AG08395 (cell line): ENCODE measurements at places on chromosomes 4 and X.

DNA sequence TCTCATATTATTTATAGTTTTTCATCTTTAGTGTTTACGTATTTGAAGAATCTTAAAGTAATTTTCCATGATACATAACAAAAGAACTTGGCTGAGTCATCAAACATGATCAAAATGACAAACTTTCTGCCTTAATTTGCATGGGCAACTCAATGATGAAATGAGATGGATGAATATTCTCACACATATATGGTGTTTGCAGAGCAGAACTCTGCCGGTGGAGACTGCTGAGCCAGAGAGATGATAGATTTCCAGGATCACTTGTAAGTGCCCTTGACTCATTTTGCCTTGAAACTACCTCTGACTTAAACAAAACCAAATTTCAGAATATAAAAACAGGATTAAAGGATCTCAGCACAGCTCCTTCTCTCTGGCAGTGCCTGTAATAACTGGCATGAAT lies 38.2 kb downstream of the TRPC3 start:
- no peak for DNase-seq

GRCh38 chrX:47643926-47644325 lies 6.4 kb downstream of the ELK1 start:
- DNase-seq = peak; percentile 34

DNA sequence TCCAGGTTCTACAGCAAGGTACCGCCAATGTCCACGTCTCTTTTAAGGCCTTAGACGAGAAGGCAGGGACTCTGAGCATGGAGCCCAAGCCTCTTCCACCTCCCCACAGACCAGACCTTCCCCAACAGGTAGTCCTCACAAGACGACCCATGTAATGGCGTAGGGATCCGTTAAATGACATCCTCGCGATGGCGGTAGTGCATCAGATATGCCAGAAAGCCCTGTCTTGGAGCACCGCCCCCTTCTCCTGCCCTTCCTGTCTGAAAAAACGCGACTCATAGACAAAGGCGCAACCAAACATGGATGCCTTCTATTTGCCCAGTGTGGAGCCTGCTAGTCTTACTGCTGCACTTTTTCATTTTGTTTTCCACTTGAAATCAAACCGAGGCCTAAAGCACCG lies 185.4 kb downstream of the OR13H1 start:
- peak; percentile 68 for DNase-seq

DNA sequence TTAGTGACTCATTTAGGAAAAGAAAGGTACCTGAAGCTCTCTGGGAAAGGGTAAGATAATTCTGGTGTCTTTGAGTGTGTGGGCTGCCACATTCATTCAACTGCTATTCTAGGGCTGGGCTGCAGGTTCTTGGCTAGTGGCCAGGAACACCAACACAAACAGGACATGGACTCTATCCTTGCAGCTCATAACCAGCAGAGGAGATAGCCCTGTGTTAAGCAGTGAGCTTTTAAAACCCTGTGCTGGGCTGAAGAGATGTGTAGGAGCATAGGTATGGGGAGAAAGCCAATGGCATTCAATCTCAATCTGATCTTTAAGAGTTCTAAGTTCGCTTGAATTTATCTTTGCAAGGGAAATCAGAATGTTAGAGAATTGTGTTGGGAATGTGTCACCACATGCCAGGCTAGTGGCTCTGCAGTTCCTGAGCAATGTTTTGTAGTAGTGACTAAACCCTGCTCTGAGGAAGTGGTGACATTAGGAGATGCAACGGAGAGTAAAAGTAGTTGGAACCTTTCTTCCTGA lies 39.2 kb downstream of the SGMS2 start:
- peak; percentile 10 for DNase-seq

- DNase-seq = peak; percentile 82
These were observed 42.4 kb upstream of the SLC2A9 start for GRCh38 chr4:10063544-10064300.

DNA sequence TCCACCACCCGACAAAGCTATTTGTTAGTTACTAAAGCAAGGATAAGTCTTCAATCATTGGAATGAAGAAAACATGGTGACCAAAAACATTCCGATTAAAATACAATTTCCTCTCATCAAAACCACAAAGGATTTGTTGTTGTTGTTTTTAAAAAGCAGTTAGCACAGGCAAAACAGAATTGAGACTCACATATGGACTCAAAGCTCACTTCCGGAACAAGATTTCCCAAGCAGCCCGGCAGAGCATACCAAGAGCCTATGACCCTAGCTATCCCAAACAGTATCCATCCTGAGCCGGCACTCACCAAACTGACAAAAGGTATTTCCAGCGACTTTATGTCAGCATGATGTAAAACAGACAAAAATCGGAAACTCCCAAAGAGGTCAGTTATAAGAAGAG lies 39.9 kb downstream of the ADGRA3 start:
- no peak for DNase-seq

DNA sequence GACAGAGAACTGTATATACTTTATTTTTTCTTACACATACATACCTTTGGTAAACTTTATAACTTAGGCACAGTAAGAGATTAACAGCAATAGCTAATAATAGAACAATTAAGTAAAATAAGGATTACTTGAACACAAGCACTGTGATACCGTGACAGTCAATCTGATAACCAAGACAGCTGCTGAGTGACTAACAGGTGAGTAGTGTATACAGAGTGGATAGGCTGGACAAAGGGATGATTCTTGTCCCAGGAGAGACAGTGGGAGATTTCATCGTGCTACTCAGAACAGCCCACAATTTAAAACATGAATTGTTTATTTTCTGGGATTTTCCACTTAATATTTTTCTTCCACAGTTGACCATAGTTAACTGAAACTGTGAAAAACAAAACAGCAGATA lies 411.8 kb downstream of the PPP1R2C start:
- DNase-seq = no peak

DNA sequence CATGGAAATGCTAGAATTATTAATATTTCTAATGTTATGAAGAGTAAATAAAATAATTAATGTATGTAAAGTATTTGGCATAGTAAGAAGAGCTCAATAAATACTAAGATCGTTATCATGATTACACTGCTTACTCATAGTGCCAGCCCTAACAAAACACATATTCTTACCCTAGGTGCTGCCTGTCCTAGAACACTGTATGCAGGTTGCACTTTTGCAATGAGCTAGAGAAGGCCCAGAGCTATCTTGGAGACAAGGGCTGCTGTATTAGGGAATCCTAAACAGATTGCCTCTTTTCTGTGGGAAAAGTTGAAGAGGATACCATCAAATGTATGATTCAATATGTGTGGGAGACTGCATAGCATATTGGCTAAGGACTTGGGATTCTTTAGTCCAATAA lies 48.0 kb upstream of the TMEM164 start:
- no peak for DNase-seq

DNA sequence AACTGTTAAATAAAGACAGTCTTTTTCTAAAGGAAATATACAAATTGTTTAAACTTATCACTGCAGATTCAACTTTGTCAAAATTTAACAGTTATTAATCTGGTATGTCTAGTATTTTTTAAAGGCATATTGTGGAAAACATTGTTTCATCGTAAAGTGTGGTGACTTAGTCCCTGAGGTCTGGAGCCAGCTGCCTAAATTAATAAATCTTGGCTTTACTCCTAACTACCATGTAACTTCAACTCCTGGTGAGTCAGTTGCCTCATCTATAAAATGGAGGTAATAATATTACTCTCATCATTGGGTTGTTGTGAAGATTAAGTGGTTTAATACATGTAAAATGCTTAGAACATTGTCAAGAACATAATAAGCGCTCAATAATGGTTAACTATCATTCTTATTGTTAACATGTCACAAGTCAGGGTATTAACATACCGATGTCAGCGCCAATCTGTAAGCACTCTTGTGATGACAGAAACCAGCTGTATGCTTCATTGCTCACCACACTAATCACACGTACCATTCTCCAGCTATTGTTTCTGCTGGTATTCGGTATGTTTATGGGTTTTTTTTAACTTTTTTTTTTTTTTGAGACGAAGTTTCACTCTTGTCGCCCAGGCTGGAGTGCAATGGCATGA lies 14.1 kb upstream of the SMIM43 start:
- DNase-seq = no peak

DNA sequence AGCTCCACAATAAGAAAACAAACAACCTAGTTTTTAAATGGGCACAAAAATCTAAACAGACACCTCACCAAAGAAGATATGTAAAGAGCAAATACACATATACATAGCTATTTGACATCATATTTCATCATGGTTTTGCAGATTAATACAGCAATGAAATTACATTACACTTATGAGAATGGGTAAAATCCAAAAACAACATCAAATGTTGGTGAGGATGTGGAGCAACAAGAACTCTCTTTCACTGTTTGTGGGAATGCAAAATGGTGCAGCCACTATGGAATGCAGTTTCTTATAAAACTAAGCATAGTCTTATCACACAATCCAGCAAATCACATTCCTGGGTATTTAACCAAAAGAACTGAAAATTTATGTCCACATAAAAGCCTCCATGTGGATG lies 25.0 kb downstream of the TLR6 start:
- DNase-seq = no peak

DNA sequence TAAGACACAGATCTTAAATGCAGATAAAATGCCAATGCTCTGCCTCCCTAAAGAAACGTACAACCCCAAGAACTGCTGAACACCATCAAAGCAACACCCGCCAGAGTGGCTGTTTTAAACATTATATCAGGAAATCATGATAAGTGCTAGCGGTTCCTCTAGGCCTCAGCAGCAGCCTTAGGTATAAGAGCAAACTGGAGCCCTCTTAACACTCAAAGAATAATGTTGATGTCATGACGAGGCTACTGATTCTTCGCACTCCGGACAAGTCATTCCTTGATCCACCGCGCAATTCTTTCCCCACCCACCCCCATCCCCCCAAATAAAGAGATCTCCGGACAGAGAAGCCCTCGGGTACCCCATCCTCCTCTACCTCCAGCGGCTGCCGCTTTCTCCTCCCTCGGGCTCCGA lies 507 bp downstream of the LIN54 start:
- DNase-seq = peak; percentile 25

- DNase-seq = no peak
These were observed 48.5 kb upstream of the CDX4 start for GRCh38 chrX:73398185-73398914.
